ENCODE measurements at places on chromosomes 1 and 21.

GRCh38 chr1:1136547-1137230, 20.8 kb upstream of the C1orf159 start:
- DNase-seq: no peak

- no peak for DNase-seq
Observed at GRCh38 chr1:30226648-30227047, 496.7 kb downstream of the MATN1 start.

DNA sequence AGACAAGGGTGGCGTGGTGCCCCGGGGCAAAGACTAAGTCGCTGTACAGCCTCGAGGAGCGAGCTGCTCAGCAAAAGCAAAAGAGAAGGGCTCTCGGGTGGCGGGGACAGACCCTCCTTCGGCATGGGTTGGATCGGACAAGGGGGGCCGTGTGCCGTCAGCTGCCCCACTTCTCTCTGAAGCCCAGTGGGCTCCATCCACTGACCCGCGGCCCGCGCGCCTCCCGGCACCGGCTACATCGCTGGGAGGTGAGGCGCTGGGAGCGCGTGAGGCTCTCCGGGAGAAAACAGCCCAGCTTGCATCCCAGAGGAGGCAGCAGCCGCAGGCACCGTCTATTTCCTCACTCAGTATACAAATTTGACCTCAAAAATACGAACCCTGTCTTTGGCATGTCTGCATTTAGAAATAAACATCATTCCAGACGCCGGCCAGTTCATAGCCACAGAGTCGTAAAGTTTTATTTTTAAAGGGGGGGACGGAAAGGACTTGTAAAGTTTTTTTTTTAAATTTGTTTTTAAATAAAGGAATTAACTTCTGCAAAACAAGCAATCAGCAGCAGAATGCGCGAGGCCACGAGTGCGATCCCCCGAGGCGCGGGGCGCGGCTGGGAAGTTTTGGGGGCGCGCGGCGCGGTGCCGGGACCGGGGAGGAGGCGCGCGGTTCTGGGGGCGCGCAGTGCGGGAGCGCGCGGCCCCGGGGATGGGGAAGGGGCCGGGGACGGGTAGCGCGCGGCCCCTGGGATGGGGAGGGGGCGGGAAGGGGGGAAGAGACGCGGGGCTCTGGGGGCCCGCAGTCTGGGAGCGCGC, 689 bp upstream of the GPR137B start:
- peak; percentile 76 for DNase-seq

DNA sequence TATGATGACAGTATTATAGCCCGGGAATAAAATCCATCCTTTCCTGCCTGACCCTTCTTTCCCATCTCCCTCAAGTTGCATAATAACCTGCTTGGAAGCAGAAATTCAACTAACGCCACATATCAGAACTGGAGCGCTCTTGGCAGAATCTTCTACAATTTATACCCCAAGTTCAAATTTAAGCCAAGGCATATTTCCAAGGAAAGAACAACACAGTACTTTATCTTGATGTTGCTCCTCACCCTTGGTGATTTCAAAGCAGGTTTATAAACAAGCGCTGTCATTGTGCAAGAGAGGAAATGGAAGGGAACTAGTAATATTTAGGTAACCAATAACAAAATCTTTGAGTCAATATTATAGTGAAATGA, 38.0 kb upstream of the PTGFRN start:
- no peak for DNase-seq

DNA sequence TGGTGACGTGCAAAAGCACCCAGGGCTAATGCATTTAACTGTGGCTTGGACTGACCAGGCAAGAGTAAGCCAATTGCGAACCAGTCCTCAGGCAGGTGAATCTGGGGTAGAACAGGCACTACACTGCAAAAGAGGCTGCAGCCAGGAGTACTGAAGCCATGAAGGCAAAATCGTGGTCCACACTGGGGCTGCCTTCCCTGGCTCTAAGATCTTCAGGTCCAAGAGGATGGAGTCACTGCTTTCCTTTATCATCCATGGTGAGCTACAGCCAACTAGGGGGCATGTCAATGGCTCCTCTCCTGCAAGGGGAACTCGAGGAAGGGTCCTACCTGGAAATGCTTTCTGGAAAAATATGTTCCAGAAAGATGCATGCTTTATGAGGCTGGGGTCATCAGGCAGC, 100.6 kb upstream of the AJAP1 start:
- DNase-seq: no peak

DNA sequence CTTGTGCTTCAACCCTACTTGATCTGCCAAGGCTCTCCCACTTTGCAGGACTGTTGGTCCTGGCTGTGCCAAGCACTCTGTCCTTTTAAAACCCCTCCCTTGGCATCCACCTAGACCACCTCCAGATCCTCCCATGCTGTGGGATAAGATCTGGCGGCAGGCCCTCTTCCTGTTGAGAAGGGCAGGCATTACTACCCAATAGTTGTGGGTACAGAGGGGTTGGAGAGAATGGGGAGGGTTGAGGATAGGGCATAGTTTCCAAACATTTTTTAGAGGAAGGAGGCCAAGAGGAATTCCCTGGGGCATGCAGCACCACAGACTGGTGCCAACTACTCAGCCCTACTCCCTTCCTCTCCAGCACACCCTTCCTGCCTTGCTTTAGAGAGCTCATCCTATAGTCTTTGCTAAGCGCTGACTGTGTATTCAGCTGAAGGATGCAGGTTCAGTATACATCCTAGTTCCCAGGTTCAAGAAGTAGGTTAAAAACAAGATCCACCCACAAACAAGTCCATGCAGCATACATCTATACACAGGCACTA, 70.7 kb downstream of the TRABD2B start:
- no peak for DNase-seq

GRCh38 chr1:27057801-27058625, 45.4 kb upstream of the TENT5B start:
- no peak for DNase-seq

GRCh38 chr1:171397851-171398469, 84.0 kb downstream of the FMO4 start:
- no peak for DNase-seq

GRCh38 chr1:155940993-155941844, at the start of gene RXFP4:
TSS of gene RXFP4 (plus strand) at chr1:155941638. CDS start at chr1:155941710, 72 bp downstream.
- peak; percentile 48 for DNase-seq

- DNase-seq: peak; percentile 70
Observed at GRCh38 chr1:245673881-245674414, 519.2 kb downstream of the KIF26B start.

GRCh38 chr1:24390924-24391782, 22.4 kb downstream of the STPG1 start:
- DNase-seq: peak; percentile 88

- DNase-seq: no peak
Observed at GRCh38 chr1:70910013-70910412, 137.6 kb downstream of the PTGER3 start.

DNA sequence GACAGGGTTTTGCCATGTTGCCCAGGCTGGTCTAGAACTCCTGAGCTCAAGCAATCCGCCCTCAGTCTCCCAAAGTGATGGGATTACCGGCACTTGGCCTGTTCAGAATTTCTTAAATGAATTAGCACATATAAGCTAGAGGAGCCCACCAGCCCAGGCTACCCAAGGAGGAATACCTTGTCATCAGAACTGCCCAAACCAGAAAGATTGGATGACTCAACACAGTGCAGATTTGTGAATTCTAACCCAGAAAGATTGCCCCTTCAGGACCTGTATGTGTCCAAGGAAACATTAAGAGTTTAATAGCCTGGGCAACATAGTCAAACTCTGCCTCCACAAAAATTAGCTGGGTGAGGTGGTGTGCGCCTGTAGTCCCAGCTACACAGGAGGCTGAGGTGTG, 14.0 kb upstream of the LIN9 start:
- no peak for DNase-seq

DNA sequence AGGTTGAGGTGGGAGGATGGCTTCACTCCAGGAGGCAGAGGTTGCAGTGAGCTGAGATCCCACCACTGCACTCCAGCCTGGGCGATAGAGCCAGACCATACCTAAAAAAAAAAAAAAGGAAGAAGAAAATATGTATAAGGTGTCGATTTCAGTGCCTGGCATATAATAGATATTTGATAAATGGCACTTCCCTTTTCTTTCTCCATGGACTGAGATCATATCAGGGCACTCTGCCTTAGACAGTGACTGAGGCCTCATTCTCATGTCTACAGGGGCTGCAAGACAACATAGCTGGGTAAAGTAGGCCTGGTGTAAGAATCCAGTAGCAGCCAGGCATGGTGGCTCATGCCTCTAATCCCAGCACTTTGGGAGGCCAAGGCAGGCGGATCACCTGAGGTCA, 21.2 kb downstream of the PCAT6 start:
- DNase-seq: no peak

DNA sequence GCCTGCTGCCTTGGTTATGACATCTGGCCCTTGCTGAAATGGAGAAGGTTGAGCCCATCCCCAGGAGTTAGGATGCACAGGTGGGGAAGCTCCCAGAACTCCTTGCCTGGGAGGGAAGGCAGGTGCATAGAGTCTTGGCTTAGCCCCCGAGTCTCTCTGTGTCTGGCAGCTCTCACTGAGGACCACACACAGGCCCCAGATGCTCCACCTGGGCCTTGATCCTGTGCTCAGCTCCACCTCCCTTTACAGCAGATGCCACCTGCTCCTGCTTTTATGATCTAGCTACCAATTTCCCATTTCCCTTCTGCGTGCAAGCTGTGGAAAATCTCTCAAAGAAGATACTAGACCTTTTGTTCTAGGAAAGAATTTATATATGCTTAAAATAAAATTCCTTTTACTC, 28.8 kb upstream of the KCNJ6 start:
- DNase-seq: no peak

GRCh38 chr1:247331525-247332214, at the start of gene ZNF496:
TSS of gene ZNF496 (minus strand) at chr1:247331867. CDS start at chr1:247329578, 2,289 bp downstream.
- DNase-seq: peak; percentile 82

- no peak for DNase-seq
Observed at GRCh38 chr1:170929412-170929834, 5.9 kb upstream of the MROH9 start.

DNA sequence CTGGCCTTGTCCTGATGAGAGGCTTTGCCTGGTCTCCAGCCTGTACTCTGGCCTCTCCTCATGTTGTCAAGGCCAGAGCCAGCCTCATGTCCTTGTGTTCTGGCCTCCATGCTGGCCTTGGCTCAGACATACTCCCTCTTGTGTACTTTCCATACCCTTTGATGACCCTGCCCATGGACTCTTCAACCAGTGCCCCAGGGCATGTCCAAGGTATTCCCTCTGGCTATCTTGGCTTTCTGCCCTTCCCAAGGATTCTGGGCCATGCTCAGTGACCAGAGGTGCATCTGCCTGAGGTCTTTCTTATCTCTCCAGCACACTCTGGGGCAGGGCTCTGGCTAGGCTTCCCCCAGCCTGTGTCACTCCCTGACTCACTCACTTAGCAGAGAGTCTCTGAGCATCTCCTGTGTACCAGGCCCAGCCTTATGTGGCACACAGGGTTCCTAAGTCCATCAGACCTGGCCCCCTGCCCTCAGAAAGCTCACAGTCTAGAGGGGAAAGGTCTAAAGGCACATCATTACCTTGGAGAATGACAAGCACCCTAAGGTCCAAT, 141.4 kb upstream of the GRIK3 start:
- no peak for DNase-seq

DNA sequence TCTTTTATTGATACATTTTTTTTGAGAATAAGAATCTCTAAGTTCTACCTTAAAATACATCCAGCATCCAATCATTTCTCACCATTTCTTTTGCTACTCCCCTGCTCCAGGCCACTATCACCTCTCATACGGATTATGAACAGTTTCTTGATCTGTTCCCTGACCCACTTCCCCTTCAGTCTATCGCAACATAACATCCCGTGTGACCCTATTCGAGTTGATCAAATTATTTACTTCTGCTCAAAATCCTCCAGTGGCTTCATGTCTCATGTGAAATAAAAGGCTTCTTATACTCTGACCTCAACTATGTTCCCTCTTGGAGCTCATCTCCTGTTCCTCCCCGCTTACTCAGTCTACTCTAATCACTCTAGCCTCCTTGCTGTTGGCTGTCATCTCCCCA, 5.2 kb downstream of the ALG14 start:
- peak; percentile 49 for DNase-seq

DNA sequence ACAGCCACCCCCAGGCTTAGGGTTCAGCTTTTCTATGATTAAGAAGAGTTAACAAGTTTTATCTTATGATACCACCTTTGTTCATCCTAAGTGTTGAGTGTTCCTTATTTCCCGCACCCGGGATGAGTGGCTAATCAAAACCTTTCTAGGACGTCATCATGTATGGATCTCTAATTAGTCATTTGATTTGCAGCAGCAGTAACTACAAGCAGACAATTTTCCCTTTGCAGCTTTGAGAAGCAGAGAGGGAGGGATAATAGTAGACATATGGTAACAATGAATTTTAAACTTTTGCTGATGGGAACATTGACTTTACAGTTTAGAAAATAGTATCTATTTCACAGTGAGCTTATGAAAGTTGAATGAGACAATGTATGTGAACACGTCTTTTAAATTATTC, 30.8 kb upstream of the SLC35F3 start:
- DNase-seq: no peak

DNA sequence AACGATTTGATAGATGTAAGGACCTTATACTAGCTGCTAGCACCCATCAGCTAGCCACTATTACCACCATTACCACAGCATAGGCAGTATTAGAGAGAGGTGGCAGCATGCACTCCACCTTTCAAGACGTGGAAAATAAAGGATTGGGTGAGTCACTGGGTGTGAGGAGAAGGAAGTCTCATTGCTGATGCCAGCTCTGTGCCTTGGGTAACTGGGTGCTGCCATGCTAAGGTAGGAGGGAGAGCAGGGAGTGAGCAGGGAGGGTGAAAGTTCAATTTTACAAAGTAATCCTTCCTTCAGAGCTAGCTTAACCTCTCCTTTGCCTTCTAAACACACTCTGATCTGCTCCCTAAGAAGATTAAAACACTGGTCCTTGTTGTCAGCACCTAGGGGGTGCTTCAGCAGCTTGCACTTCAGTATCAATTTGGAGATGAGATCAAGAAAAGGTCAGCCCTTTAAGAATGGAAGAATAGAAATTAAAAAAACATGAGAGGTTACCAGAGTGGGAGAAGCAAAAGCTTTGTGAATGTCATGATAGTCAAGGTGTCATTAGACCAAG, 1.8 kb upstream of the LIN9 start:
- DNase-seq: peak; percentile 2

- peak; percentile 74 for DNase-seq
Observed at GRCh38 chr1:153231785-153232184, 14.4 kb downstream of the PRR9 start.

DNA sequence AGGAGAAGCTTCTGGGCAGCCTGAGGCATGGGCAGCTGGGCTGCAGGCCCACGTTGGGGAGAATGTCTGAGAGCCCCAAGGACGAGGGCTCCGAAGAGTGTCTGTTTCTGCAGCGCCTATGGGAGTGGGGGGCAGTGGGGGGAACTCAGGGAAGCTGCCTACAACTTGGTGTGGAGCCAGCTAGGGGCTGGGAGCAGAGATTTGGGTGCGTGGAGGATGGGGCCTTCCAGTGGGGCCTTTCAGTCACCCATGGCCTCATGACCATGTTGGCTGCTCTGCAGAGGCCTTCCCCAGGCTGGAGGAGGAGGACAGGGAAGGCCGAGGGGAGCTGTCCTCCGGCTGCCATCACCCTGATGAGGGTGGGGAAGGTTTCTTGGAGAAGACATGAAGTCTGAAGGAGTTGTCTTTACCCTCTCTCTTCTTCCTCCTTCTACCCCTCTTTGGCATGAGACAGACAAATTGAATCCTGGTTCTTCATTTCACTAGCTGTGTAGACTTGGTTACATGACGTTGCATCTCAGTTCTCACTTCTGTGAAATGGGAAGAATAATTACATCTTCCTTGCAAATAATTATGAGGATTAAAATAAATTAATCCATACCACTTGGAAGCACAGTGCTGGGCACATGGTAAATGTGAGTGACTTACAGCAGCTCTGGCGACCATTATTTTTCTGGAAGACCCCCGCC, 8.3 kb downstream of the PPFIA4 start:
- no peak for DNase-seq
